ENCODE measurements at places on chromosomes 12 and 14. TPM values are rescaled to one million over a fixed set of nuclear protein-coding genes. Genes with fewer than 3 reads are reported as not detected.

The P2RX2 gene
- not detected for total RNA-seq

The RNASE3 gene
- total RNA-seq = not detected

The TROAP gene
- total RNA-seq = 1.2 TPM

The LALBA gene
- 0.47 TPM for total RNA-seq

The LRRK2 gene
- 12.2 TPM for total RNA-seq

The KLRC1 gene
- not detected for total RNA-seq

Measured in occipital lobe (tissue), 3 donors.